ENCODE measurements at places on chromosomes 4 and X. TPM values are rescaled to one million over a fixed set of nuclear protein-coding genes. Genes with fewer than 3 reads are reported as not detected.

- no peaks in the 10 kb centered on the region for H3K4me1 ChIP-seq
- no peak overlapping the region for H3K4me3 ChIP-seq
- H3K27ac ChIP-seq = no peak overlapping the region
- no peaks in the 10 kb centered on the region for H3K36me3 ChIP-seq
- no peaks in the 10 kb centered on the region for H3K27me3 ChIP-seq
- DNase-seq = no peak
Measured at GRCh38 chr4:103493450-103494159, 226.2 kb downstream of the TACR3 start.

GRCh38 chr4:165027762-165028402, 3.9 kb upstream of the TRIM60 start:
- no peak overlapping the region for H3K27ac ChIP-seq
- H3K4me1 ChIP-seq = no peaks in the 10 kb centered on the region
- H3K27me3 ChIP-seq = no peaks in the 10 kb centered on the region
- no peak overlapping the region for H3K4me3 ChIP-seq
- no peak for DNase-seq
- no peaks in the 10 kb centered on the region for H3K36me3 ChIP-seq

- no peaks in the 10 kb centered on the region for H3K27me3 ChIP-seq
- H3K4me3 ChIP-seq = no peak overlapping the region
- no peaks in the 10 kb centered on the region for H3K36me3 ChIP-seq
- no peak overlapping the region for H3K27ac ChIP-seq
Measured at GRCh38 chr4:52841682-52842456, 20.2 kb upstream of the RASL11B start.

- H3K4me3 ChIP-seq = no peak overlapping the region
- no peaks in the 10 kb centered on the region for H3K4me1 ChIP-seq
- DNase-seq = no peak
- no peaks in the 10 kb centered on the region for H3K36me3 ChIP-seq
- H3K27me3 ChIP-seq = no peaks in the 10 kb centered on the region
Measured at GRCh38 chr4:165369522-165369921, 9.3 kb upstream of the CPE start.

DNA sequence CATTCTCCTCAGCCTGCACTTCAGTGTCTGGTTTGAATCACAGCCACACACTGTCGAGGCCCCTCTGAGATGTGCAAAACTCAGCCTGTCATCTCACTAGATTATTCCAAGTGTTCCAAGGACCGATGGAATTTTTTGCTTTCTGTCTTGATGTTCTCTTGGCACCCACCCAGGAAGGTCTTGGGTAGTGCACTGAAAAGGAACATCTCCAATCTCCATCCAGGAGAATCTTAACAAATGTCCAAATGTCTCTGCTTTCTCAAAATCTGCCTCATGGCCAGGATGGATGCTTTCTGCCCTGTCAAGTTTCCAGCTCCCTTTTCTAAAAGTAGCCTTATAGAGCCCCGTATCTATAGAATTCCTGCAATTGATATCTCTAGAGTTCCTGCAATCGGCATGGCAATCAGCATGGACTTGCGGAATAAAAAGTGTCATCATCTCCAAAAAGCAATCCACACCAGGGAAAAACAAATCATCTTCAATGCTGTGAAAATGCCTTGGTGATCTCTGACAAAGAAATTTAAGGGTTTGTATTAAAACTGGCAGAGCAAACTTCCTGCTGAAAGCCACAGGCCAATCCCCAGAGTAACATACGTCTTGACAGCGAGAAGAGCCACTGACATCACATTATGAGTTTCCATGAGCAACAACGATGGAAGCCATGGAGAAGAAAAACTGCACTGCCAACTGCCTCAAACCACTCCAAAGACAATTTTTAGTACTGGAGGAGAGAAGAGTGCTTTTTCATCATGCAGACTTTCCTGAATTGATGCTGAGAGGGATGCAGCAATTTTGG, 215.3 kb upstream of the FAM9B start:
- peak; percentile 27 for DNase-seq
- H3K4me1 ChIP-seq = no peaks in the 10 kb centered on the region
- H3K4me3 ChIP-seq = no peak overlapping the region

- DNase-seq = no peak
- H3K4me3 ChIP-seq = no peak overlapping the region
- no peaks in the 10 kb centered on the region for H3K27me3 ChIP-seq
- no peaks in the 10 kb centered on the region for H3K4me1 ChIP-seq
- H3K36me3 ChIP-seq = no peaks in the 10 kb centered on the region
Measured at GRCh38 chrX:117996918-117997480, 119.6 kb downstream of the KLHL13 start.

GRCh38 chrX:14641681-14642655, 112.6 kb downstream of the GLRA2 start:
- H3K4me1 ChIP-seq = no peaks in the 10 kb centered on the region
- no peak overlapping the region for H3K27ac ChIP-seq
- H3K36me3 ChIP-seq = no peaks in the 10 kb centered on the region
- H3K4me3 ChIP-seq = no peak overlapping the region
- no peaks in the 10 kb centered on the region for H3K27me3 ChIP-seq

DNA sequence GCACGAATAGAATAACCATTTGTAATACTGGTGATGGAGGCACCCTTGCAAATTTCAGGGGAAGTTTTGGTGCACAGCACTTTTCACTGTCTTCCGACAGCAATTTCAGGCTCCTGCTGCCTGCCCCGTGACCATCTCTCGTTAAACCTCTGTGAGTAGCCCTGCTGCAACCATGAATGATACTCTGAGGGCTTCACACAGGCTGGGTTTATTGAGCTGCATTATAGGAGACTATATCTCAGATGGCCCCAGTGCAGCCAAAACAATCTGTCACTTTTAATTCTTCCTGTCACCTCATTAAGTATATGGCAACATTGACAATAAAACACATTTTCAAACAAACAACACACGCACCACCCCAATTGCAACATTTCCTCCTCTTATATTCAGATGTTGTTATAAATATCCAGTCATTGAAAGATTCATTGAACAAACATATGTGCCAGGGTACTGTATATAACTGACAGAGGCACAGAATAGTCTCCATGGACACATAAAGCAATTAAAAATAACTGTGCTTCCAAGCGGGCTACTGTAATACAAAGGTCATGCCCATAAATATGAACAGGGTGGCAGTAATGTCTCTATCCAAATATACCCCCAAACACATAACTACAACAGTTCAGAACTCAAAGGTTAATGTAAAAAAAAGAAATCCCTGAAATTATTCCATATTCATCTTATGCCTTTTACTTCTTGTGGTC, 477.0 kb downstream of the GBA3 start:
- no peaks in the 10 kb centered on the region for H3K36me3 ChIP-seq
- no peak for DNase-seq
- no peaks in the 10 kb centered on the region for H3K27me3 ChIP-seq
- no peak overlapping the region for H3K4me3 ChIP-seq
- H3K4me1 ChIP-seq = no peaks in the 10 kb centered on the region

GRCh38 chrX:119625843-119626242, 19.6 kb upstream of the NKRF start:
- no peak for DNase-seq
- no peaks in the 10 kb centered on the region for H3K4me1 ChIP-seq

DNA sequence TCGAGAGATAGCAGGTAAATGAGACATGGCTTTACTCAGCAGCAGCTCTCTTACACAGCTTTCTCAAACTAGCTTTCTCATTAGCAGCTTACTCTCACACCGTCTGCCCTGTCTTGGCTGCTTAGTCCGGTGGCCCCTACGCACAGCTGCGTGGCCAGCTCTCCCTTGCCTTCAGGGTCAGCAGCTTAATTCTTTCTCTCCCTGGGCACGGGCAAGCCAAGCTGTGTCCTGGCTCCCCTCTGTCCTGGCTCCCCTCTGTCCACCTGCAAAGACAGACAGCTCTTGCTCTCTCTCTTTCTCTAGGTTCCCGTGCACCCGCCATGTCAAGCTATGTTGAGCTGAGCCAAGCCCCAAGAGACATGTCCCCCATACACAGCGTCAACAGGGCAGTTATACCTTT, 39.4 kb downstream of the ZNF185 start:
- H3K4me3 ChIP-seq = no peak overlapping the region
- no peak overlapping the region for H3K27ac ChIP-seq
- no peaks in the 10 kb centered on the region for H3K4me1 ChIP-seq
- H3K36me3 ChIP-seq = no peaks in the 10 kb centered on the region

The HS3ST1 gene
- total RNA-seq = 9.9 TPM

The NDNF gene
- total RNA-seq = 6.3 TPM

The STARD8 gene
- 25.4 TPM for total RNA-seq

The GPC4 gene
- 20.2 TPM for total RNA-seq
